ENCODE measurements at places on chromosomes 13 and 19.

DNA sequence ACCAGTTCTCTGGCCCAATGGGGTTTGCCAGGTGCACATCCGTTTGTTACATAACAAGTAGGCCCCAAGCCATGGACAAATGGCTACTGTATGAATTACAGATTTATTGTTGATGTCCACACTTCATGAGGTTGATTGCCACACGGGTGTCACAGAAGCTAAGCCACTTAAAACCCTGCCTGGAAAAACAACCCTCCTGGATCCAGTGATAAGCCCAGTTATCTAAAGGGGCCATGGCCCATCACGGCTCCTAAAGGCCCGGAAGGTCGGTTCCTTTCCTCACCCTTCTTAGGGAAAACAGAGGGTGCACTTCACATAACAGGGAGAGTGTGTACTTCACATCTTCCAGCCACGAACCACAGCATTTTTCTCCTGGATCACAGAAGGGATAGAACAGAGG, 4.1 kb downstream of the TMEM272 start:
- DNase-seq: no peak

GRCh38 chr13:106143930-106144709, 391.3 kb downstream of the EFNB2 start:
- DNase-seq: no peak

GRCh38 chr13:37406031-37406430, 192.5 kb downstream of the POSTN start:
- DNase-seq: no peak

DNA sequence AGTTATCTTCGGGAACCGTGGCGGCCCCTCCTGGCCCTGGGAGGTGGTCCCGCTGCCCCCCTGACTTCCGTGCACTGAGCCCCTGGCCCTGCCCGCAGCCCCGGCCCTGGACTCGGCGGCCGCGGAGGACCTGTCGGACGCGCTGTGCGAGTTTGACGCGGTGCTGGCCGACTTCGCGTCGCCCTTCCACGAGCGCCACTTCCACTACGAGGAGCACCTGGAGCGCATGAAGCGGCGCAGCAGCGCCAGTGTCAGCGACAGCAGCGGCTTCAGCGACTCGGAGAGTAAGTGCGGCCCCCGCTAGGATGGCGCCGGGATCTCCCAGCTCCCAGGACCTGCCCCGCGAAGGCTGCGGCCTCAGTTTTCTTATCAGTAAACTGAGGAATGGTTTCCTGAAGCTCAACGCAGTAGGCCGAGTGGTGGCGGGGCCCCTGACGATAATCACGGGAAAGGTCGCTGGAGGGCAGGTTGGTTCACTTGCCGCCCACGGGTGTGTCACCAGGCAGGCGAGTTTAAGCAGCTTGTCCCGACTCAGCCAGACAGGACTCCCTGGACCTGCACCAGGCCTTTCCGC, 924 bp downstream of the RGCC start:
- DNase-seq: peak; percentile 17

- DNase-seq: no peak
These were observed 520.9 kb downstream of the KLF5 start for GRCh38 chr13:73579574-73580274.

DNA sequence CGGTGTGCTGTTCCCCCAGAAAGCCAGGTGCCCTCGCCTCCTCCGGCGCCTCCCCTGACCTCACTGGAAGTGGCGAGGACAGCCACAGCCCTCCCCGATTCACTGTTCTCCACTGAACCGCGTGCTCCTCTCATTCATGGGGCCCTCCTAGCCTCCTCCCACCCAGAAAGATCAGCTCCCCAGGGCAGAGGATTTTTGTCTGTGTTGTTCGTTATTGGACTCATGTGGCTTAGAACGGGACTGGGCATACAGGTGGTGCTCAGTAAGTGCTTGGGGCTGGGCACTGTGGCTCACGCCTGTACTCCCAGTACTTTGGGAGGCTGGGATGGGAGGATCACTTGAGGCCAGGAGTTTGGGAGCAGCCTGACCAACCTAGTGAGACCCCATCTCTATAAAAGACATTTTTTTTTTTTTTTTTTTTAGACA, 3.8 kb downstream of the PRTN3 start:
- no peak for DNase-seq

- DNase-seq: no peak
These were observed 26.6 kb downstream of the SLAIN1 start for GRCh38 chr13:77724092-77724491.

- peak; percentile 28 for DNase-seq
These were observed 21.4 kb upstream of the LILRA2 start for GRCh38 chr19:54551950-54552912.

DNA sequence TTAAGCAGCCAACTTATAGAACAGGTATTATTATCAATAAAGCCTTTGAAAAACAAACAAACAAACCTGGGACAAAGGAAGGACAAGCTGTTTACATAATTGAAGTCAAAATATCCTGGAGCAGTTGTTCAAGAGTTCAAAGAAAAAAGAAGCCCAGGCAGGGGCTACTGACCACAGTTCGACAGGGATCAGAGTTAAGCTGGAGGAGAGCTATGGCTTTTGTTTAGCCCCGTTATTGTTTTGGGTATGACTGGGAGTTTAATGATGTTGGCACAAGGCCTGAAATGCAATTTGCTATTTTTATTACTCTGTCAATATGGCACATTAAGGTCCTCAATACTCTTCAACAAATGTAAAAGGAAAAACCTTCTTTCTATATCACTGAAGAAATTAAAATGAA, 624.4 kb upstream of the KLHL1 start:
- DNase-seq: no peak

GRCh38 chr19:35144600-35145436, 1.8 kb downstream of the FXYD7 start:
- DNase-seq: no peak

DNA sequence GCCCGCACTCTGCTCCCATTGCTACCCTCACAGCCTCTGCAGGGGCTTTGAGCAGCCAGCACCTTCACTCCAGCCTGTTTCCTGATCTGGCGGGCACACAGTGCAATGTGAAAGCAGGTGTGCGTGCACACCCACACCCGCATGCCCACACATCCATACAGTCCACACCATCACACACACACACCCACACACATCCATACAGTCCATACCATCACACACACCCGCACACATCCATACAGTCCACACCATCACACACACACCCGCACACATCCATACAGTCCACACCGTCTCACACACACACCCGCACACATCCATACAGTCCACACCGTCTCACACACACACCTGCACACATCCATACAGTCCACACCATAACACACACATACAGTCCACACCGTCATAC, 28.0 kb downstream of the PIAS4 start:
- DNase-seq: no peak

- DNase-seq: no peak
These were observed 41.2 kb upstream of the TPM4 start for GRCh38 chr19:16034958-16035560.
